ENCODE measurements at places on chromosomes 3 and 15.

DNA sequence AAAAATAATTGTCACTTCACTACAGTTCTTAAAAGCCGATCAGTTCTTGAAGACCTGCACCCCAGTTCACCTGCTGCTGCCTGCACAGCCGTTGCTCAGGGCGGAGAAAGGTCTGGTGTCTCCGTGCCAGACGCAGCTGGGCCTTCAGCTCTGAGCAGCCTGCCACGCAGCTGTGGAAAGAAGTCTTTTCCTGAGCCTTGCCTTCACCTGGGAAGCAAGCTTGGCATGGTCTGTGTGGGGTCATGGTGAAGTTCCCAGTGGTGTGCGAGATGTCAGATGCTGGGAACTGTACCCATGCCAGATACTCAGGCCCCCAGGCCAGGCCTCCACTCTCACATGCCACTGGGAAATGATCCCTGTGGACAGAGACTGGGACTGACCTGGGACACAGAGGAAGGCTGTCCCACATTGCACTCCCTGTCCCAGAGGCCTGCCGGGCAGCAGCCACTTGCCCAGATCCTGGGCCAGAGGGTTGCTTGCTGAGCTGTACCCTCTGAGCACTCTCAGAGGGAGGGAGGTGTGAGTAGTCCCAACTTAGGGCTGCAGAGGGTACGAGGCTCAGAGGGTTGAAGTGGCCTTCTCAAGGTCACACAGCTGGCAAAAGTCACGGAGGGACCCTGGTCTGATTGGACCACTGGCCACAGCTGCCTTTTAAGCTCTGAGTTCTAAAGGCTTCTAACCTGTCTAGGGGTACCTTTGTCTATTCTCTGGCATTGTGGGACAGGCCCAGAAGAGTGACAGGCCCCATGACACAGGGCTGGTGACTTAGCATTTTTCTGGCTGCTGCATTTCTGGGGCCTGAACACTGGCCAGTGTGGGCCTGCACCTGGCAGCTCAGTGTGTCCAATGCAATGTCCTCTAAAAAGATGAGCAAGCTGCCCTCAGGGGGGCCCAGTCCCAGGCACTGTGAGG, 55.4 kb downstream of the KLF13 start:
- no peak for DNase-seq

DNA sequence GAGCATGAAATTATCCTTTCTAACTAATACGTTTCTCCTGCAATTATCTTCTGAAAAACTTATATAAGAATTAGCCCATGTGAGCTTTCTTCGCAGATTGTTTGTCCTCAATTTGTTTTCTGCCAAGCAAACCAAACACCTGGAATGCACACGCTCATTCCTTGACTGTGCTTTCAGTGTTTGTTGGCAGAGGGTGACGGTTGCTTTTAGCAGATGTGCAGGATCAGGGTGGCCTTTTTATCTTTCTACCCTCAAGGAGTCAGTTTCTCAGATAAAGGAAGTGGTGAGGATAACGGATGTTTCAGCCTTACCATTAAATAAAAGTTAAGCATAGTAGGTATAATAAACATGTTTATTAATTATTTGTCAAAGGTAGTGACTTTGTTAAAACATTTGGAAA, 15.2 kb downstream of the ARPP21 start:
- no peak for DNase-seq

DNA sequence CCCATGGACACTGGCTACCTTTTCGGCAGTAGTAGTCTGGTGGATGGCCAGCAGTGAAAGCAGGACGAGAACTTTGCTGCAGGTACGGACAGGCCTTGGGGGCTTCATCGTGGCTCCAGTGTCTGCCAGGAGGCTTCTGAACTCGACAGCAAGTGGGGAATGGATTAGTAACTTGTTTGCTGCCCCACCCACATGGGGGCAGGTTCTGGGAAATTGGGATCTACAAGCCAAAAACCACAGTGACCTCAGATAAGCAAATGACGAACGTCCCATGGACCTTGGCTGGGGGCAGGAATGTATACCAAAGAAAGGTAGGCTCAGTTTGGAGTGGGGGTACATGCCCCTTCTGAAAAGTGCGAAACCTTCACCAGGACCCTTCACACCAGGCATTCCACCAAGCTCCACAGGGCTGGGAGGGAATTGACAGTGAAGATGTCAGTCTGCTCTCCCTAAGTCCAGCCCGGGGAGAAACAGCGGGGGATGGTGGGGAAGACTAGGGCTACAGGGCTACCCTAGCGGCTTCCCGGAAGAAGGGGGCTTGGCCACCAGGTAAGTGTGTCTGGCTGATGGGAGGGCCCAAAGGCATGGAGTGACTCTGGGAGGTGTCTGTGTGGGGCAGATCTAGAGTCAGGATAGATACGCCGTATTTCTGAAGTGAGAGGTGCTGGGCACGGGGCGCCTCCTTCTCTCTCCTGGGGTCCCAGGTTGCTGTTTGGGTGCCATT, at the start of gene ITIH4:
ITIH4 (minus strand) TSS at position 138 of the 724 bp plus-strand sequence; CDS start at position 108, 30 bp downstream.
- DNase-seq: no peak

DNA sequence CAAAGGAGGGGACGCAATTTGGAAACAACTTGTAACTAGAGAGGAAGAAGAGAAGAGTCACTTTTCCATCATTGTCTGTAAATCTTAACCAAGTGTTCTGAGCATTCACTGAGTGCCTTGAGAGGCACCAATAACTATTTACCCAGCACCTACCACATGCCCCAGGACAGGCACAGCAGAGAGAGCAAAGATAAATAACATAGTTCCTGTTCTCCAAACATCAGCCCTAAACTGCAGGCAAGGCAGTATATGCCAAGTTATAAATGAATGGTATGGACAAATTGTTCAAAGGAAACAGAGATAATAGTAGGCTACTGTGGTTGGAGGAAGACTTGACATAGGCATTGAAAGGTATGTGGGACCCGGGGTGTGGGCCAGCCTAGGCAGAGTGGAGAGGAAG, 45.6 kb downstream of the ITGB5 start:
- DNase-seq: no peak

GRCh38 chr15:64949383-64950186, 37.9 kb downstream of the ANKDD1A start:
- DNase-seq: no peak

All from effector memory CD4-positive, alpha-beta T cell (primary cell).